ENCODE measurements at places on chromosomes 12 and 14. TPM values are rescaled to one million over a fixed set of nuclear protein-coding genes. Genes with fewer than 3 reads are reported as not detected.

FAIM2 gene
- total RNA-seq: not detected

BCL11B gene
- 0.14 TPM for total RNA-seq

PLEKHG3 gene
- total RNA-seq: 2.5 TPM

CYP27B1 gene
- total RNA-seq: 0.35 TPM

DNA sequence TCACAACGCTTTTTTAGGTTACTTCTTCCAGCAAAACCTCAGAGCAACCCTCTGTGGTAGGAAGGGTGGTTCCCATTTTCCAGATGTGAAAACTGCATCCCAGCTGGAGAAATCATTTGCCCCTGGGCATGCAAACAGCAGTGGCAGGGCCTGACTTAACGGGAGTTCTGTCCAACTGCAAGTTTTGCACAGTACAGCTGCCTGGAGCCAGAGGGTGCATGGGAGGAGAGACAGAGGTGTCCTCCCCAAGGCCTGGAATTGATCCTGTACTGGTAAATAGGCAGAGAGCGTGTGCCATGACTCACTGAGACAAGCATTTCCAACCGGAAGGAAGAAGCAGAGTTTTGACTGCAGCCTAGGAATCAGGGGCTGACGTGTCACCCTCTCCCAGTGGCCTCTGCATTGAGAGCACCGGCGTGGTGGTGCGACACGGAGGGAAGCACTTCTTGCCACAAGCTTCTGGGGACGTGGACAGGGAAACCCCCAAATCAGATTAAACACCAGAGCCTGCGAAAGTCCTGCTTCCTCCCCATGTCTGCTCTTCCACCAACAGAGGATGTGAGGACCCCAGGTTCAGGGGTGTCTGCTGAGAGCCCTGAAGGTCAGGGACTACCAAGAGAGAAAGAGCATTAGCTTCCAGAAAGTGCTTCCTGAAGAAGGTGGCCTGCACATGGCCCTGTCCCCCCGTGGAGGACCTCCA is 19.0 kb upstream of the SERPINA4 start:
- peak; percentile 26 for DNase-seq

- no peak for DNase-seq
These were observed 1721.5 kb upstream of the SEL1L start for GRCh38 chr14:83255015-83255726.

GRCh38 chr12:121578230-121579189 is 2.3 kb downstream of the KDM2B start:
- no peak for DNase-seq

- DNase-seq: no peak
These were observed 1.9 kb downstream of the RIMKLB start for GRCh38 chr12:8699714-8700113.

DNA sequence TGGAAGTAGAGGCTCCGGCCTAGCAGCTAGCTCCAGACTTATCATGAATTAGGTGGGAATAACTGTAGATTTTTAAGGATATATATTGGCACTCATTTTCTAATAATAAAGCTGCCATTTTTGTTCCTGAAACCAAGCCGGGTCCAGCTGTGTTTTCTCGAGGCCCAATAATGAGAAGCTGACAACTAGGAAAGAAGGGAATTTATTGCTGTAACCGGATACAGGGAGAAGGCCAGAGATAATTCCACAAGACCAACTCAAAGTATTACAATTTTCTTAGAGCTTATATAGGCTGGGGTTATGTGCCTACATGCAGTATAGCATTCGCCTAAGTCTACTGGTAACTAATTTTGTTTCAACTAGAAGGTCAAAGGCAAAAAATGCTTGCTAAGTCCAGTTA is 122.3 kb upstream of the FBXO33 start:
- no peak for DNase-seq

DNA sequence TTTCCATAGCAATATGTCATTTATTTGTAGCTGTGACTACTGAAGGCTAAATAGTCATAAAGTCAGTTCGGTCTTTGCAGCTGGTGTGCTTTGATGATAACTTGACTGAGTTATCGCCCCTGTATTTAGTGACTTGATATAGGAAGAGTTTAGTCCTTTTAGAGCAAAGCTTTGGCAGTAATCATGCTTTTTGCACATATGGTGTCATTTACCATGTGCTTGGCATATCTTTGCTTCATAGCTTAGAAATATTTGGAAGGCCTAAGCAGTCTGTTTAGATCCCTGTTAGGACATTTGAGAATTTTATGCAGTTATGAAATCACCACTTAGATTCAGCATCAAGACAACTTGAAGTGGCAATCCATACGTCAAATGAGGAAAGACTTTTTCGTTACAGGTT is 31.6 kb downstream of the POLR3B start:
- DNase-seq: no peak

GRCh38 chr12:67649570-67650387 is 1.2 kb downstream of the DYRK2 start:
- DNase-seq: no peak
